Stimulated activated CD4-positive, alpha-beta T cell treated with anti-CD3 and anti-CD28 coated beads, Interleukin-4, amount 100 ng/mL, for 48 hours (primary cell): ENCODE measurements at places on chromosomes 6 and 20.

DNA sequence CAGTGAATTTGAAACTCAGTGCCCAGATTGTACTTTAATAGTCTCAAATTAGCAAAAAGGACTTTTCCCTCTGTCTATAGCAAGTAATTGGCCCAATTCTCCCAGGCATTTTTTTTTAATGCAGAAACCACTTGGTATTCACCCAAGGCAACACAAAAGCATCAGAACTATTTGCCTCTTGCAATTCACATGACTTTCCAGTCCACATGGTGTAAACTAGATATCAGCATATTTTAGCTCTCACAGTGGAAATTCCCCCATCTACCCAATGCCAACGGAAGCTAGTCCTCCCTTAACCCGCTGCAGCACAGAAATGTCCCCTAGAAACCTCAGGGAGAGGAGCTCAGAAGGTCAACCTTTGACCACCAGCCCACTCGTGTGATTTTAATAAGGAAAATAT lies 103.4 kb upstream of the CDYL start:
- DNase-seq: no peak

DNA sequence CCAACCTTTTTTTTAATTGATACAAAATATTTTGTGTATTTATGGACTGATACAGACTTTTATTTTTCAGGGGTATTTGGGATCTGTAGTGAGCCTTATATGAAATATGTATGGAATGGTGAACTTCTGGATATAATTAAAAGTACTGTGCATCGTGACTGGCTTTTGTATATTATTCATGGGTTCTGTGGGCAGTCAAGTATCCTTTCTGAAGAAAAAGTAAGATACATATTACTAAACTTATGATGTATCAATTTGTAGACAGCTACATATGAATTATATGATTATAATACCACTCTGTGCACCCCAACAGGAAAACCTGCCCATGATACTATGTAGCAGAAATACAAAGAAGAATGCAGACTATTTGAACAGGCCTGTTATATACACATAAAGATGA lies 47.2 kb downstream of the FIG4 start:
- no peak for DNase-seq

GRCh38 chr20:36653456-36653855 lies 7.5 kb upstream of the SLA2 start:
- no peak for DNase-seq

DNA sequence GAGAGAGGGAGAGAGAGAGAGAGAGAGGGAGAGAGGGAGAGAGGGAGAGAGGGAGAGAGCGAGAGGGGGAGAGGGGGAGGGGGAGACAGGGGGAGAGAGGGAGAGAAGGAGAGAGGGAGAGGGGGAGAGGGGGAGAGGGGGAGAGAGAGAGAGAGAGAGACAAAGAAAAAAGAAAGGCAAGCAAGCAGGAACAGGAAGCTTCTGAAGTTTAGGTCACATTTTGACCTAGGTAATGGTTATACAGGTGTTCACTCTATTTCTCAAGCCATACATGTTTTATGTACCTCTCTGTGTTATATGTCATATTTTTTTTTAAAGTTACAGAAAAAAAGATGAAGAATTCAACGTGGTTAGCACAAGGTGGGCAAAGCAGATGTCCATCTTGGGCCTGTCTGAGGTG lies 9.4 kb downstream of the NHSL1 start:
- DNase-seq: no peak

GRCh38 chr20:478010-478948 lies 15.9 kb upstream of the TBC1D20 start:
- DNase-seq: no peak

GRCh38 chr20:25278636-25279361 lies 30.9 kb downstream of the PYGB start:
- no peak for DNase-seq

DNA sequence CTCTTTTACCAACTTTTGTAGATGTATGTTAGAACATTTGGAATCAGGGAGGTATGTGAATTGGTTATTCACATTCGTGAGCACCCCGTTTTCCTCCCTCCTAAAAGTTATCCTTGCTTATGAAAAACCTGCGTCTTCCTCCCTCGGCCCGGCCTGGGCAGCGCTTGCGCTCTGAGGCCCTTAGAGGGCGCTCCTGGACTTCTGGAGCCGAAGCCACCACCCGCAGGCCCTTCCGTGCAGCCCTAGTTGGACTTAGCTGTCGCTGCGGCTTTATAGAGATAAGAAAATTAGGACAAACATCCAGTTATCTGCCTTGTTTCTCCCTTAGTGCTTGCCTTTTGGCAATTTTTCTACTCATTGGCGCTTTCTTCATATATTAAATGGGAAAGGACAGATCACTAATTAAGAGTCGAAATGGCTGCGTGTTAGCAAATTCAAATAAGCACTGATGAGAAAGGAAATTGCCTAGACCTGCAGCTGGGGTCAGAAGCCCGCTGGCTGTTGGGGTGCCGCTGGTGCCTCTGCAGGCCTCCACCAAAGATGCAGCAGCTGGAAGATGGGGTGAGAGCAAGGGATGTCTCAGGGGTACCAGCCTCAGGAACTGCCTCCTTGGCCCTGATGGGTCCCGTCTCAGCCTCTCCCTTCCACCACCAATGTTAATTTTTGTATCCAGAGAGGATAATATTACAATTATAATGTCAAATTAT lies 5.2 kb downstream of the FNDC1 start:
- DNase-seq: peak; percentile 63

GRCh38 chr20:19992996-19993908 lies 23.9 kb upstream of the NAA20 start:
- no peak for DNase-seq

DNA sequence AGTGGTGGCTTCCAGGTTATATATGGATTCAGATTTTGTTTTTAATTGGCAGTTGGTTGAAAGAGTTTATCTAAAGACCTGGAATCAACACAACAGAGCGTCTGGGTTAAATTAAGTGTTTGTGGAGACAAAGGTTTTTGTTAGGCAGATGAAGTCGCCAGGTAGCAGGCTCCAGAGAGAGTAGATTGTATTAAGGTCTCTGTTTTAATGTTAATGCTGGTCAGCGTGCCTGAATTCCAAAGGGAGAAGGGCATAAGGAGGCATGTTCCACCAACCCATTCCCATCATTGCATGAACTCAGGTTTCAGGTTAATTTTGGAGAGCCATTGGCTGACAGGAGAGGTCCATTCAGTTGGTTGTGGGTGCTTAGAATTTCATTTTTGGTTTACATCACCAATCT lies 744.1 kb upstream of the GJE1 start:
- DNase-seq: no peak

DNA sequence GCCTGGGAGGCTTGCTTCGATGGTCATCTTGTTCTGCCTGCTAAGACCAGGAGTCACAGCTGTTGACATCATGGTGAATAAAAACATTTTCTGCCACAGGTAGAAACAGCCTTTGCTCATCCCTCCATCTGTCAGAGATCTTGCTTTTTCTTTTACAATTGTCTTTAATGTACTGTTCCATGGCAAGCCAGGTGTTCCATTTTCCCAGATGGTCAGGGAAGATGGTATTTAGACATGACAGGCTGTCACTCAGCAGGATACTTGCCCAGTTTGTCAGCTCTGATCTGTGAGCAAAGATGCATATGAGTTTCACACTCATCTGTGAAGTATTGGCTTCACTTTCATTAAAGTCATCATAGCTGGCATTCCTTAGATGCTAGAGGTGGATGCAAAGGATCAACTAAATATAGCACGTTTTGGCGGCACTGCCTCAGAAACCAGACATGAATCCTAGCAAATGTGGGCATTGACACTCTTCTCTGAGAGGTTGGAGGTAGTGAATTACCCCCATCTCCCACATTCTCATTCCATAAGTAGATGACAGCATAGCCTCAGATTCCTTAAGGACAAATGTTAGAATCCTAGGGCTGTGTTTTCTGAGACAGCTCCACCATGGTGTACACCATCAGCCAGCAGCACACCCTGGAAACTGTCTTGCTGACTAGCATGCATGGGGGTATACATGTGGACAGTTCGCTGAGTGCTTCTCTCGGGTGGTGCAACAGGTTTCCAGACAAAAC lies 4.2 kb downstream of the SSTR4 start:
- DNase-seq: no peak

GRCh38 chr20:19460386-19460785 lies 247.9 kb downstream of the SLC24A3 start:
- DNase-seq: no peak

- DNase-seq: no peak
Measured at GRCh38 chr6:13286181-13286580, 42.2 kb downstream of the TBC1D7 start.

GRCh38 chr6:118469468-118469867 lies 78.6 kb upstream of the PLN start:
- DNase-seq: no peak

- no peak for DNase-seq
Measured at GRCh38 chr20:38255393-38255792, 5.1 kb downstream of the KIAA1755 start.

- DNase-seq: peak; percentile 36
Measured at GRCh38 chr6:108114841-108115597, 40.5 kb upstream of the OSTM1 start.

DNA sequence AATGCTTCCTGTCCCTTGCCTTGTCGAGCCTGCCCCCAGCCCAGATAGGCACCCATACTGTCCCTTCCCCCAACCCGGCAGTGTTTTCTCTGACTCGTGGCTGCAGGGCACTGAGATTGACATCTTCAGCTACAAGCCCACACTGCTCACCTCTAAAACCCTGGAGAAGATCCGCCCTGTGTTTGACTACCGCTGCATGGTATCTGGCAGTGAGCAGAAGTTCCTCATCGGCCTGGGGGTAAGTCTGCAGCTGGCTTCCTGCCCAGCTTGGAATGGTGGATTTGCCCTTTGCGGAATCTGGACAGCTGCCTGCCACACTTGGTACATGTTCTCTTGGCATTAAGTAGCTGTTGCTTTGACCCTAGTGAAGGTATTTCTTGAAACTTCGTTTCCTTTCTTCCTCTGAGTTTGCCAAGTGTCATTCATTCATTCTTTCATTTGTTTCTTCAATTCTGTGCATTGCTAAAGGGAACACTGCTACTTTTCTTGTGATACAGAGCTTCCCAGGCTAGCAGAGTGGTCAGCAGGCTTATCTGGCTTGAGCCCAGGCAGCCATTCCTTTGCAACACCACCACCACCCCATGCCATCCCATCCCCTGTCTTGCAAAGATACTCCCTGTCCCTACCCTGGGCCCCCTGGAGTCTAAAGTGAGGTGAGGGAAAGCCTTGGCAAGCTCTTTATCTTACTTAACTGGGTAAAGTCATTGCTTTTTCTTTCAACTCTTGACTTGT lies 26.2 kb downstream of the CCDC167 start:
- DNase-seq: no peak

DNA sequence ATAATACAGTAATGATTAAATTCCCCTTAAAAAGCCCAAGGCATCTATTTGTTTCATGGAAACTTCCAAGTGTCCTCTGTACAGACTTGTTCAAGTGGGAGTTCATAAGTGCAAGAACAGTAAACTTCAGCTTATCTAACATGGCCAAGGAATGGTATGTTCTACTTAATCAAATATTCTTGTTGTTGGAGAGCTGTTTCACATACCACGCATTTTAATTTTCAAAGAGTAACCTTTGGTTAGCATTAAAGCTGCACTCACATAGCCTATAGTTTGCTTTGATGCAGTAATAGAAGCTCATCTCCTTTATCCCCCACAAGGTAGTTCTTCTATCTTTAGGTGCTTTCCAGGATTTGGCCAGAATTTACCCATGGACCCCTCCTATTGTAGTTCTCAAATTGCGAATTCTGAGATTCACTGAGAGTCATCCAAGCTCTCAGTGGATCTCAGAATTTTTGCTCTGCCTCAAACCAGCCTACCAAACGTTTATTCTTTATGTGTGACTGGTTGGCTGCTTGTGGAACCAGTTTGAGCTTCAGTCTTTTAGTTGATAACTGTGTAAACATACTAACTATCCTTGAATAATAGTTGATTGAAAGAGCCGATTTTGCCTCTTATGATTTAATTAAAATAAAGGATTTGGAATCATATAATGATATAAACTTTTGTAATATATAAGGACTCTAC lies 668.0 kb upstream of the FLRT3 start:
- DNase-seq: no peak

DNA sequence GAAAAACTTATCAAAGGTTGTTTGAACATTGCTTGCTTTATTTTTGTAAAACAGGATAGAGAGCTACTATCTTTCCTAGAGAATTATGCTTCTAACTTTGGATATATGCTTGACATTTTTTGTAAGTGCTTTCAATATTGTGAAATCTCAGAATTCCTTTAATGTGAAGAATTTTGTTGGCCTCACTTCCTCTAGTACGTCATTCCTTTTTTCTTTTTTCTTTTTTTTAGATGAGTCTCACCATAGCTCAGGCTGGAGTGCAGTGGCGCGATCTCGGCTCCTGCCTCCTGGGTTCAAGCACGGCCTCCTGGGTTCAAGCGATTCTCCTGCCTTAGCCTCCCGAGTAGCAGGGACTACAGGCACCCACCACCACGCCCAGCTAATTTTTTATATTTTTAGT lies 668.1 kb downstream of the RFPL4B start:
- DNase-seq: no peak

GRCh38 chr20:61483336-61484067 lies 231.4 kb downstream of the CDH4 start:
- DNase-seq: no peak

GRCh38 chr6:26257272-26257671 lies 107.7 kb upstream of the BTN3A2 start:
- DNase-seq: no peak

GRCh38 chr6:75848274-75848673 lies 99.2 kb downstream of the MYO6 start:
- DNase-seq: no peak

- DNase-seq: no peak
Measured at GRCh38 chr6:113110211-113110610, 746.9 kb upstream of the MARCKS start.

- no peak for DNase-seq
Measured at GRCh38 chr6:158789115-158789917, 29.9 kb downstream of the EZR start.

DNA sequence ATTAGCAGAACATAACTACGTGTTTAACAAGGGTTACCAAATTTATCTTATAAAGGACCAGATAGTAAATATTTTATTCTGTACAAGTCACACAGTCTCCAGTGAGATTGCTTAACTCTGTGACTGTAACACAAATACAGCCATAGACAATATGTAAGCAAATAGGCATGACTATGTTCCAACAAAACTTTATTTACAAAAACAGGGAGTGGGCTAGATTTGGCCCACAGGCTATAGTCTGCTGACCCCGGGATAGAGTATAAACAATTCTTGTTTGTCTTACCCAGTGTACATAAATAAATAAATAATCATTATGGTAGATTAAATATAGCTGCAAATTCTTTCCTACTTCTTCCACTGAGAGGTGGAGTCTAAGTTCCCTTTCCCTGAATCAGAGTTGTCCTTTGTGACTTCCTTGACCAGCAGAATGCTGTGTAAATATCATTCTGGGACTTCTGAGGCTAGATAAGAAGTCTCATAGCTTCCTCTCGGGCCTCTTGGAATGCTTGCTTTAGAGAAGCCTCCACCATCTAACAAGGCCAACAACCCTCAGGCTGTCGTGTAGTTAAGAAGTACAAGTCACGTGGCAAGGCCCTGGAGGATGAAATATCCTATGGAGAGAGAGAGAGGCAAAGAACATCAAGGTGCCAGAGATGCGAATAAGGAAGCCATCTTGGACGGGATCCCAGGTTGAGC lies 59.1 kb upstream of the TMEM244 start:
- no peak for DNase-seq
